ENCODE measurements at places on chromosomes 16 and 17. TPM values are rescaled to one million over a fixed set of nuclear protein-coding genes. Genes with fewer than 3 reads are reported as not detected.

The MT1M gene
- 19.0 TPM for total RNA-seq

DNA sequence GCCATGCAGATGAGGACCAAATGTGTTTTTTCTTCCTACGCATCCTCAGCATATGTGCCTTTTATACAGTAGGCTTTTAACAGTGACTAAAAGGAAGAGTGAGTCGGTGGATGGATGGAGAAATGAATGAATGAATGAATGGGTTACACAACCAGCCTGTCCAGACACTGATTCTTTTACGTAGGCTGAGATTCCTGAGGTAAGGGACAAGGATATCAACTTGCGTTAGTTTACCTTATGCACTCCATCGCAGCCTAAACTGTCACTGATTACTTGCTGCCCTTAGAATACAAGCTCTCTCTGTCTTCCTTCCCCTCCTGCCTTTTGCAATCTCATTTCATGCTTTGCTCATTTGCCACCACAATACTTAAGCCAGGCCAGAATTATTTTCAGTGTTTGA is 59.0 kb downstream of the RBFOX1 start:
- no peak for DNase-seq

GRCh38 chr17:17870247-17870646 is 33.5 kb upstream of the SREBF1 start:
- no peak for DNase-seq

The TAF1C gene
- total RNA-seq: 45.6 TPM

- DNase-seq: no peak
These were observed 2.1 kb upstream of the FBXO47 start for GRCh38 chr17:38969281-38969680.

DNA sequence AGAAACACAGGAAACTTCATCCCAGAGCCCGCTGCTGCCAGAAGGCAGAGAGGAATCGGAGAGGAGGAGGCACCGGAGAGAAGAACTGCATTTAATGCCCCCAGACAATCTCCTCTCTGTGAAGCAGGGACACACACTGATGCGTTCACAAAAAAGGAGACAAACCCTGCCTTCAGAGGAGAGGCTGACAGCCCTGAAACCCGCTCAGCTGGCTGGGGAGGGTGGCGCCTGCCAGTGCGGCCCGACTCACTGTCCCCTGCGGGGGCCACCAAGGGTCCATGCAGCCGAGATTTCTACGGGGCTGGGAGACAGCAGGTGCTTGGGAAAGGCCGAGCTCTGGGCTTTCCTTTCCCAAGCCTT is 21.9 kb upstream of the CACNG1 start:
- no peak for DNase-seq

The NOXO1 gene
- total RNA-seq: 43.9 TPM

All from colonic mucosa (tissue), 4 donors.